ENCODE measurements at places on chromosomes 1 and 21.

DNA sequence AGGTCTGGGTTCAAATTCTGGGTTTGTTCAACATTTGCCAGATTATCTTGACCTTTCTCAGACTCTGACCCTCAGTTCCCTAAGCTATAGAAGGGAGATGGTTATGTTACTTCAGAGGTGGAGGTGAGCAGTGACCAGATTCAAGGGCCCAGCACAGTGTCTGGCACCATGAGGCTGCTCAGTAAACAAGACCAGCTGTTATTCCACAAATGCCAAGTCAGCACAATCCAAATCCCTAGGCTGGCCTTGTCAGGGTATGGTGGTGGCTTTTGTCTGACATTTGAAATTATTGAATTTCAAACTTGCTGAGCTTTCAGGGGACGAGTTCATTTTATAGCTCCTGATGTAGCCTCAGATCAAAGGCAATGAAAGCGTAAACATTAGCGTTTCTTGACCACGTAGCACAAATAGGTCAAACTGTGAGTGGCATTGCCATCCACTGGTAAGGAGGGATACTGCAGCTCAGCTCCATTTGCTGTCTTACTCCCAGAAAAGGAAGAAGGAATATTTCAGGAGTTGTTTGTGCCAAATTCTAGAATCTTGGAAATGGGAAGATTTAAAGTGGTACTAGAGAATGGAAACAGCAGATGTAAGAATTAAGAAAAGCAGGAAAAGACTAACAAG is 94.3 kb upstream of the EDN2 start:
- peak; percentile 90 for DNase-seq

DNA sequence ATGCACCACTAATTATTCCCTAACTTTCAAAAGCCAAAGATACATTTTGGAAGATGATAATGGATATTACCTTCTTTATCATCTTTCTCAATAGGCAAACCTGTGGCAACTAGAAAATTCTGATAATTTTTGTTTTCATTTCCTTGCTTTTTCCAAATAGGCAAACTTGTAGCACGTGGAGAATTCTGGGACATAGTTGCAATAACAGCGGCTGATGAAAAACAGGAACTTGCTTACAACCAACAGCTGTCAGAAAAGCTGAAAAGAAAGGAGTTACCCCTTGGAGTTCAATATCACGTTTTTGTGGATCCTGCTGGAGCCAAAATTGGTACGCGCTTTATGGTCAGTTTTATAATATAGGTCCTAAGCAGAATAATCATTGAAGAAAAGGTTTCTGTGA is 1.5 kb downstream of the FPGT start:
- no peak for DNase-seq

DNA sequence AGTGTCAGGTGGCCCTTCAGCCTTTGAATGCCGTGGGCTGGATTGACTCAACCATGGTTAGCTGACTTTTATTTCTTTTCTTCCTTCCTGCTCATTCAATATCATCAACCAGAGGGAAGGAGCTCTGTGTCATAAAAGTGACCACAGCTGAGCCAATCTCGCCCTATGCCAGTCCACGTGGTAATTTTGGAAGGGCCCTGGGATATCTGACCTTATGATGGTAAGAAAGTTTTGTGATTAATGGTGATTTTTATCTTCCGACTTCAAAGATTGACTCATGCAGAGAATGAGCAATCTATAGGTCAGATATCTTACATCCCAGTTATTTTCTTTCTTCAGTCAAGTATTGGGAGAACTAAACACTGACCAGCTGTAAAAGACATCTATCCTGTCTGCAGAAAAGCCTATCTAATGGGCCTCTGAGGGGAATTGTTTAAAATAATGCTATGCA is 170.3 kb downstream of the ZC3H11B start:
- DNase-seq: no peak

DNA sequence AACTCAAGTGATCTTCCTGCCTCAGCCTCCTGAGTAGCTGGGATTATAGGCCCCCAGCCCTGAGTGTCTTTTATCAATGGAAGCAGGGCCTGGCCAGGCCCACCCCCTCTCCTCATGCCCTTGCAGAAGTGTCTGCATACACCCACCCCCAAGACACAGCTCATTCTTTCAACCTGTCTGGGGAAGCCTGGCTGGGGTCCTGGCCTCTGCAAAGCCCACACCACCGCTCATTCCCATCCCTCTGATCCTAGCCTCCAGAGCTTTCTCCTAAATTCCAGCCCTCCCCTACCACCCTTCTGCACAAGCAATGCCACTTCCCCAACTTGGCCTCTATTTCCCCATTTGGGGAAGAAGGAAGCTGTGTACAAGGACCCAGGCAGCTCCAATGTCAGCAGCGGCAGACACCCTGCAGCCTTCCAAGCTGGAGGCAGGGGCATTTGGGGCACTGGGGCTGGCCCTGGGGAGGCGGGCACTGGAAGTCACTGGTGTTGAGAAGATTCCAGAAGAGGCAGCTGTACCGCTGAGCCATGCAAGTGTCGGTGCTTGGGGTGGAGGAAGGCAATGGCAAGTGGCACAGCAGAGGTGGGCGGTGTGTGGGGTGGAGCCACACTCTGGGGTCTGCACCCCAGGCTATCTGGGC is 33.7 kb upstream of the ARF1 start:
- no peak for DNase-seq

- peak; percentile 23 for DNase-seq
Measured at GRCh38 chr1:189682591-189682990, 795.1 kb downstream of the BRINP3 start.

- DNase-seq: no peak
Measured at GRCh38 chr1:229452956-229453801, 19.3 kb upstream of the ACTA1 start.

GRCh38 chr21:30733026-30733425 is 14.0 kb downstream of the KRTAP21-2 start:
- no peak for DNase-seq

DNA sequence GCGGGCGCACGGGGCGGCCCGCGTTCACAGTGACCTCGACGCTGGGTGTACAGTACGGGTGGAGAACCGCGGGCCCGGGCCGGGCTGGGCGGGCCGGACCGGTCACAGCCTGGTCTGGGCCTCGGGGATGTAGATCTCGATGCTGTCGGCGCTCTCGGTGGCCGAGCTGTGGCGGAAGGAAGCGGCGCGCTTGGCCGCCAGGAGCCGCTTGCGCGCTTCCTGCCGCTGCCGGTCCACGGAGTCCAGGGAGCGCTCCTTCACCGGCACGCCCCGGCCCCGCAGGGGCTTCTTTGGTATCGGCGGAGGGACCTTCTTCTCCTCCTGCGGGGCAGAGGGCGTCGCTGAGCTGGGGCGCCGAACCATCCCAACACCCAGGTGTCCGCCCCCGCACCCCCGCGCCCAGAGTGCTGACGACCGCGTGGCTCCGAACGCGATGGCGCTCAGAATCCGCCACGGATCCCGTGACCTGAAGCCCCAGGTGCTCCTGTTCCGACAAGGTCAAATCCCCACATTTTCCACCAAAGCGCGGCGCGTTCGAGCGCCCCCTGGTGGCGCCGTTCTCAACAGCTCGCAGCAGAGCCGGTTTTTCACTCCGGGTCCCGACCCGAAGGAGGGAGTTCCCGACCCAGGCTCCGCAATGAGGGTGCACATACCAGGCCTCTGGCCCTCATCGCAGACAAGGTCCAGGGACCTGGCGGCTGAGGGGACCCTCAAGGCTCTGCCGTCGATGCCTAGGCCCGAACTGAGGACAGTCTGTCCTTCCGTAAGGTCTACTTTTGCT is 6.6 kb upstream of the SMIM12 start:
- DNase-seq: peak; percentile 12

GRCh38 chr1:168653567-168653966 is 75.4 kb downstream of the DPT start:
- DNase-seq: no peak

- no peak for DNase-seq
Measured at GRCh38 chr1:234683861-234684632, 74.1 kb upstream of the IRF2BP2 start.

DNA sequence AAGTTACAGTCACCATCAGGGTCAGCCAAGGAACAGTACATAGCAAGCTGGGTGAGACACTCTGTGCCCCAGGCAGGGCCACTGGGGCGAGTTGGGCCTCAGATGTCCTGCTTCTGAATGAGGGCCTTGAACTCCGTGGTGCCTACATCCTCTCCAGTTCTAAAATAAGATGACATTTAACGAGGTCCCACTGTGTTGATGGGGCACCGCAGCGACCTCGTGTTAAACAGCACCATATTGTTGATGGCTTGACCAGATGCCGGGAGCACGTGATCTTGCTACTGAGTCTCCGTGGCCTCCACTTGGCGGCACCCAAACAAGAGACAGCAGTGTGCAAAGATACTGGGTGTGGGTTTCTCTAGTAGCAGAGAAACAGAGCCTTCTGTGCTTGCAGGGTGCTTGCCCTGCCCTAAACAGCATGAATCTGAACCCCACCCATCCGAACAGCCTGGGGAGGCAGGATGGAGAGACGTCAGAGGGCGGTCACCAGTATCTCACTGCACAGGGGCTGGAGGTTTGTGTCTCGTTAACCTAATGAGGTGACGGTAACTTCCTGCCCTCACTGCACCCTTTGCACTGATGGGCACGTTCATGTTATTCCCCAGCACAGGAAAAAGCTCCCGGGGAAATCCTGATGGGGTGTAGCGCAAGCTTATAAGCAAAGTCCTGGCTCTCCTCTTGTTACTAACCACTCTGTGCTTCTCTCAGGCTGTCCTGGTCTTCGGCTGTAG is 324.4 kb downstream of the AJAP1 start:
- DNase-seq: no peak

DNA sequence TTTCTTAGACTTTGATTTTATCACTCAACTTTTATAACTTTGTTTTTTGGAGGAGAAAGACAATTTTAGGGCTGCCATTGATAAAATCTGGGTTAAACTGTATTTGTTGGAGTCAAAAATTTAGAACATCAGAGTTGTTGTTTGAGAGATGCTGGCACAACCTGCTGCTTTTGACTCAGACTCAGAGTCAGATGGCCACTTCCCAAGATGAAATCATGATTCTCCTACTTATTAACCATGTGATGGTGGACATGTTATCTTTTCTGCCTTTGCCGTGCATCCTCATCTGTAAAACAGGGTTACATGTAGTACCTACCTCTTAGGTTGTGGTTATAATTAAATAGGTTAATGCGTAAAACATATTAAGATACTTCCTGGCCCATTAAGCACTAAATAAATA is 71.2 kb downstream of the PLA2G4A start:
- no peak for DNase-seq

- DNase-seq: no peak
Measured at GRCh38 chr1:97412737-97413136, 508.1 kb downstream of the DPYD start.

GRCh38 chr1:10686404-10687040 is 109.9 kb downstream of the CASZ1 start:
- DNase-seq: peak; percentile 69

- DNase-seq: no peak
Measured at GRCh38 chr21:43345746-43346409, 81.1 kb downstream of the SIK1 start.

GRCh38 chr1:59689730-59690129 is 125.0 kb upstream of the HOOK1 start:
- no peak for DNase-seq

DNA sequence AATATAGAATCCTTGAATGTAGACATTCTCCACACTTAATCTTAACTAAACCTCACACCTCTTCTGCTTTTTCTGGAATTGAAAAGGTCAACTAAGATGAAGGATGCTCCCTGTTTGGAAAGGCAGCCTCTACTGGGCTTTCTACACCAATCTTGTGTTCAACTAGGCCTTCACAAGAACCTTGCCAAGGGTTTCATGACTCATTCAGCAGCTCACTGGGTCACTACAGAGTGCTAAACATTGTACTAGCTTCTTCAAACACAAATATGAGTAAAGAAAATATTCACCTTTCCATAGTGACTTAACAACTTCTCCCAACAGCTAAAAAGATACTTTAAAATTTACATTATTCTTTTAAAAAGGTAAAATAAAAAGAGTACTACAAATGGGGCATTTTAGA is 135.3 kb upstream of the PRMT6 start:
- no peak for DNase-seq

DNA sequence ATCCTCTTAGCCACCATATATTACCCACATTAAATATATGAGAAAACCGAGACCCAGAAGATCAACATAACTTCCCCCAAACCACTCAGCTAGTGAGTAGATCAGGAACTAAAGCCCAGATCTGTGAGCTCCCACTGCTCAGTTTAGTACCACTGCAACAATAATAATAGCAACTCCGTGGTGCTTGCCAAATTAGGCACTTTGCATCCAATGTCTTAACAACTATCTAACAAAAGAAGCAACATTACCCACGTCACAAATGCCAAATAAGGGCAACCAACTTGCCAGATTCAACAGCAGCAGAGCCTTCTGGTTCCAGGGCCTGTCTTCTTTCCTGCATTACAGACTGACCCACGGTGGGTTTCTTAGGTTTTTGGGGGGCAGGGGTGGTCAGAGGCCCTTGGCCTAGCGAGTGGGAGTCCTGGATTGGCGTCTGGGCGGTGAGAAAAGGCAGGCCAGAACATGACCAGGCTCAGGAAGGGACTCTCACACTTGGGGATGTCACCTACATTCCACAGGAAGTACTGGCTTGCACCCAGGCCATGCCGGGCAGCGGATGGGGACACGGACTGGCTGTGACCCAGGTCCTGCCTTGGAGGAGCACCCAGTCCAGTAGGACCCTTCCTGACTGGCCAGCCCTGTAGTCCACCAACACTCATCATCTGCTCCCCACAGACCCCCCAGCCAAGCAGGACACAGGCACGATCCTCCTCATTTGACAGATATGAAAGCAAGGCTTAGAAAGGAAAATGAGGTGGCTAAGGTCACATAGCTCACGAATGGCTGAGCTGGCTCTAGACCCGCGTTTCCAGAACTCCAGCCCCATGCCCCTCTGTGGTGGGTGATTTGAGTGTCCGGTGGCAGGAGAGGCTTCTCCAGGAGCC is 4.6 kb downstream of the HCRTR1 start:
- DNase-seq: no peak

- no peak for DNase-seq
Measured at GRCh38 chr21:45078877-45079281, 4.5 kb downstream of the ADARB1 start.

GRCh38 chr1:76198452-76198851 is 123.9 kb downstream of the ST6GALNAC3 start:
- no peak for DNase-seq

DNA sequence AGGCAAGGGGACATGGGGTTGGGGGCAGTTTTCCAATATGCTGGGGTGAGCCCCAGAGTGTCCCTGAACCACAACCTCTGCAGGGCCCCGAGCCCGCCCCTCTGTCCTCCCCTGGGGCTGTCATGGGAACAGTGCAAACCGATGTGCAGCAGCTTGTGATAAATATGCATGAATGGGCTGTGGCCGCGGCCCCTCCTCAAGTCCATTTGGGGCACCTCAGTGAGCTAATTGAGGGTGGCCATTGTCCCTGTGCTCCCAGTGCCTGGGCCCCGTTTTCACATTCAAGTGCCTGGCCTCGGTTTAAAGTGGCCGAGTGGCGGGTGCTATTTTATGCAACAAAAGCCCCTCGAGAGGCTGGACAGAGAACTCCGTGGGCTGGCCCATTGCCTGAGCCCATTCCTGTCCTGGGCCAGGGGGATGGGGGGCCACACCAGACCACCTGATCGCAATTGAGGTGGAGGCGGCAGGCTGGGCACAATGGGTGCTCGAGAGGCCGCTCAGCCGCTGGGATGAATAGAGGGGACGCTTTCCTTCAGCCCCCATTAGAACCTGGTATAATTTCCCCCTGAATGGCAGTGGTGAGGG is 193.7 kb downstream of the FOXD2 start:
- no peak for DNase-seq
